ENCODE measurements at places on chromosomes 5 and 9.

DNA sequence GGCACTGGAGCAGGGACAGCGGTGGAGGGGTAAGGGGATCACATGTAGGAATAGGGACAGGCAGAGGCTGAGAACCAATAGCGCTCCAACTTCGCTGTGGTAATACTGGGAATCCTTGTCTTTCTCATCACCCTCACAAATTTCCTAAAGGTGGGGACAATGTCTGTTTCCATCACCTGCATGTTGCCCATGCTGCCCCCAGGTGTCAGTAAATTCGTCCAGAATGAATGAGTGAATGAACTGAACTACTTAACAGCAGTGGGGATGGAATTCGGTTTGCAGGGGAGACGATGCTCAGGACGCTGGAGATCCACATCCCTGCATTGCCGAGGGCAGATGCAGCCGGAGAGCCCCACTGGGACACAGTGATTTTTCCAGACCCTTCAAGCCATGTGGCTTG lies 129.9 kb downstream of the PDZD2 start:
- no peak for DNase-seq

GRCh38 chr5:19565466-19565865 lies 422.5 kb downstream of the CDH18 start:
- no peak for DNase-seq

GRCh38 chr9:35060548-35061207 lies 11.7 kb downstream of the VCP start:
- DNase-seq: no peak

- no peak for DNase-seq
Observed at GRCh38 chr5:7759951-7760580, 90.9 kb downstream of the CFAP90 start.

DNA sequence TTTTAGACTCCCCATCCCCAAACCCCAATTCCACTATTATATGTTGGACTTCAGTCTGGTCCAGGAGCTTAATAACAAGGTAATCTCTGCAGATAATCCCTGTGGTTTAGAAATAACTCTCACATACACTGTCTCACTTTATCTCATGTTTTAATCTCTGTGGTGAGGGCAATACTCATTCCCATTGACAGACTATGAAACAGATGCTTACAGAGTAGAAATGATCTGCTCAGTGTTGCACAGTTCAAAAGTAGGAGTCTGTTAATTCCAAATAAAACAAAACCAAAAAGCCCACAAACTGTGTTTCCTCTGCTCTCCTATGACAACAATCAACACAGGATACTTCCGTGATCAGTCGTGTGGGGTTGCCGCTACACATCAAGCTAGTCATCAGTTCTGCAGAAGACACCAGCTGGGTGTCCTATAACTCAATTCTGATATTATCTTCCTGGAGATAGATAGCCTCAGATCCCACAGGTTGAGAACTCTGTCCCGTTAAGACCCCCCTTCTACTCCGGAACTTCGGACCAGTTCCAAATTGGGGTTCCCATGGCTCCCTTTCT lies 26.3 kb upstream of the FANCC start:
- no peak for DNase-seq

GRCh38 chr9:72509635-72510034 lies 11.8 kb upstream of the TMC1 start:
- no peak for DNase-seq

GRCh38 chr5:68407311-68408239 lies 192.0 kb downstream of the PIK3R1 start:
- DNase-seq: no peak

DNA sequence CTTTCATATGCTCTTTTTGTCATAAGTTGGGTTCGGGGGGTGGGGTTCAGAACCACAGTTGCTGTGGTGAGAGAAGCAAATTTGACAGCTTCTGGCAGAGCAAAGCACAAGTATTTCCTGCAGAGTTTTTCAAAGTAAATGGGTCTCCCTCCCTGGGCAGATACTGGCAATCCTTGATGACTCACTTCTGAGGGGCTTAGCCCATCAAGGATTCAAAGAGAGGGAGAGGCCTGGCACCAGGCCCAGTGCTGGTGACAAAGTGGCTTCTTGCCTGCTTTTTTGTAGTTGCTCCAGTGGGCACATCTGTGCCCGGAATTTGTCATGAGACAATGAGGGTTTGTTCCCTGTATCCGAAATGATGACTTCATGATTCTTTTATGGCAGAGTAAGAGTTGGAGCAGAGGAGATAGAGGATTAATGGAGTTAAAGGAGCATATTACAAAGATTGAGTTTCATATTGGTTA lies 46.6 kb upstream of the TNC start:
- DNase-seq: no peak

- DNase-seq: no peak
Observed at GRCh38 chr9:136311051-136312008, 7.4 kb upstream of the CCDC187 start.

- DNase-seq: no peak
Observed at GRCh38 chr5:15544039-15544438, 44.1 kb downstream of the FBXL7 start.

DNA sequence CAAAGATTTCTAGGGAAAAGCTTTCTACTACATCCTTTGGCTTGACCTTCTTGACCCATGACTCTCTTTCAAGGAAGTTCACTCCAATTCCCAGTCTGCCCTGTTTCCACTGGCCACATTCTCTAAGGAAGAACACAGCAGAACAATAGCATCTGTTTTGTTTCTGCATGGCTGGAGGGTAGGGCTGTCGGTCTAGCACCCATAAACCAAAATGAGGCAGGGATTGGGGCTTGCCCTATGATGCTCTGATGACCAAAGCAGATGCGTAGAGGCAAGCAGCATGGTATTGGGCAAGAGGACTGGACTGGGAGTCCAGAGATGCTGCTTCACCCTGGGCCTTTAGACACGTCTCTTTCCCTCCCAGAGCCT lies 24.1 kb downstream of the GOLGA2 start:
- no peak for DNase-seq

DNA sequence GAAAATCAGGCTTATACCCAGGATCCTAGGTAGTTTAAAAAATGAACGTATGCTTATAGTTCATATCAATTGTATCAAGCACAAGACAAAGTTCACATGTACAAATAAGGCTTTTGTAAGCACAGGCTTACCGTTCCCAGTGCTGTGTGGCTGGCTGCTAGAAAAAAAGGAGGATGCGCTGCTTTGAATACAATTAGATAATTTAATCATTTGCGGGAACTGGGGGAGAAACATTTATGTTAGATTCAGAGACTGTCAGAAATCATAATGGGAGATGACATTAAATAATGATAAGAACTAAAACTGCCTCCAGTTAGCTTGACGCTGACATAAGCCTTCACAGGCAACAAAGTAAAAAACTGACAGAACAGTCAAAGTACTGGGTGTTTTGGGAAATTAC lies 93.2 kb downstream of the FNBP1 start:
- DNase-seq: no peak

- DNase-seq: no peak
Observed at GRCh38 chr5:98604721-98605425, 168.6 kb upstream of the RGMB start.

Data from stimulated activated CD8-positive, alpha-beta memory T cell treated with anti-CD3 and anti-CD28 coated beads, Interleukin-4, amount 100 ng/mL, for 1 hour (primary cell).